Gastrocnemius medialis (tissue), 4 donors: ENCODE measurements at places on chromosomes 12 and 14. TPM values are rescaled to one million over a fixed set of nuclear protein-coding genes. Genes with fewer than 3 reads are reported as not detected.

The BICDL1 gene
- total RNA-seq, result 1.4 TPM

GRCh38 chr12:124613151-124613585, 45.8 kb upstream of the NCOR2 start:
- no peak for DNase-seq
- no peaks in the 10 kb centered on the region for H3K36me3 ChIP-seq
- H3K4me1 ChIP-seq, result no peaks in the 10 kb centered on the region
- no peak overlapping the region for H3K27ac ChIP-seq
- no peaks in the 10 kb centered on the region for H3K27me3 ChIP-seq

- H3K4me3 ChIP-seq, result no peak overlapping the region
- no peaks in the 10 kb centered on the region for H3K27me3 ChIP-seq
- no peak for DNase-seq
- no peaks in the 10 kb centered on the region for H3K4me1 ChIP-seq
- no peak overlapping the region for H3K27ac ChIP-seq
These were observed 74.6 kb upstream of the SFSWAP start for GRCh38 chr12:131636266-131636665.

DNA sequence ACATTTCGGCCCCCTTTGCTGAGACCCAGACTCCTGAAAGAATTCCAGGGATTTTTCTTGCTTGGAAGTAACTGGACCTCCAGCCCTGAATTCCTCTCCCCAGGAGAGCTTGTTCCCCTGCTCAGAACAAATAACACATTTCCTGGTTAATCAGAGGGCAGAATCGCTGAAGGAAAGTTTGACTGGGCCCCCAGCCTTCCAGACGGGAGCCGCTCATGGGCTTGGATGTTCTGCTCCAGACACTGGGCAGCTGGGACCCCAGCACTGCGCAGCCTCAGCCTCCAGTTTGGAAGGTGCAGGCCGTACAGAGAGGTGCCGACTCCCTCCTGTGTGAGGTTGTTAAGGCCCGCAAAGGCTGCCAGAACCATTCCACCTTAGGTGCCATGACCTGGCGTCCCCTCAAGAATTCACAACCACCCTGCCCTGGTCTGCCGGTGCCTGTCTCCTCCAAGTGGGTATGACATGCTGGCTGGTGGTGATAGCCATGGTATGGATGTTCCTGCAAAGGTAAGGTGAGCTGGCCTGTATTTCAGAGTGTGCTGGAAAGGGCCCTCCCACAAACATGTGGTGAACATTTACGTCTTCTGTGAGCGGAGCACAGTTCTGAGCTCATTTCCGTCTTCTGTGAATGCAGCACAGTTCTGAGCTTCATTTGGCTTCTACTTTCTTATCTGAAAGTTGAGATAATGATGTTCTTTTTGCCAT, 5.1 kb upstream of the LTBP2 start:
- peak overlapping the region; percentile 33 for H3K27ac ChIP-seq
- H3K27me3 ChIP-seq, result peaks cover 25% of the 10 kb centered on the region
- H3K36me3 ChIP-seq, result no peaks in the 10 kb centered on the region
- H3K4me1 ChIP-seq, result peaks cover 15% of the 10 kb centered on the region

DNA sequence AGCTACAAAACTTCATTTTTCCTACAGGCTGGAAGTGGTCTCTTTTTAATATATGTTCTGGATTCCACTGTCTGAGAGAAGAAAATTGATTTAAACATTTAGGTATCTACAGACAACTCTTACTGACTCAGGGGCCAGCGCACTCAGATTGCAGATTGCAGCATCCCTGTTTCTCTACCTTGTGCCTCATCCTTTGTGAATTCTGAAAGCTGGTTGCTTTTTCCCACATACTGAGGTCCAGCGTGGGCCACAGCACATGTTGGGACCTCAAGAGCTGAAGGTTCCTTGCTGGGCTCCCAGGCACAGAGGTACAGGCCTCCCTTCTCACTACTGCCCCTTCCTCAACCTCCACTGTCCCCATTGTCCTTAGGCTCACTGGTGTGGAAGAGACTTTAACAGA, 101.7 kb upstream of the CCDC175 start:
- DNase-seq, result no peak
- no peaks in the 10 kb centered on the region for H3K27me3 ChIP-seq
- H3K4me1 ChIP-seq, result no peaks in the 10 kb centered on the region
- H3K4me3 ChIP-seq, result no peak overlapping the region
- H3K36me3 ChIP-seq, result no peaks in the 10 kb centered on the region

GRCh38 chr14:103315351-103315911, 18.6 kb upstream of the EIF5 start:
- H3K4me3 ChIP-seq, result no peak overlapping the region
- no peaks in the 10 kb centered on the region for H3K27me3 ChIP-seq
- peak; percentile 57 for DNase-seq

DNA sequence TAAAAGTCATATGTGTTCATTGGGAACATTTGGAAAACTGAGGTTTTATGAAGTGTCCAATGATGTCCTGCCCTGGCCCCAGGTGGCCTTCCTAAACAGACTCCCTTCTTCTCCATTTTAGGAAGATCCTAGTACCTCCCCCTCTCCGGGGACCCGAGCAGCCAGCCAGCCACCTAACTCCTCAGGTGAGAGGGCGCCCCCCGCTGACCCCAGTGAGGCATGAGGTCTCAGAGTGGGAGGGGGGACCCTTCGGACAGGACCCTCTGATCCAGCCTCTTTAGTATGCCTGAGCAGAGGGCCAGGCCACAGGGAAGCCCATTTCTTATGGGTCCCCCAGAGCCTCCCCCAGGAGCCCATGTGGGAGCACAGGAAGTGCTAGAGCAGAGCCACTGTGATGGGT, 23.7 kb downstream of the DEGS2 start:
- H3K36me3 ChIP-seq, result no peaks in the 10 kb centered on the region
- H3K4me3 ChIP-seq, result no peak overlapping the region
- no peaks in the 10 kb centered on the region for H3K4me1 ChIP-seq

DNA sequence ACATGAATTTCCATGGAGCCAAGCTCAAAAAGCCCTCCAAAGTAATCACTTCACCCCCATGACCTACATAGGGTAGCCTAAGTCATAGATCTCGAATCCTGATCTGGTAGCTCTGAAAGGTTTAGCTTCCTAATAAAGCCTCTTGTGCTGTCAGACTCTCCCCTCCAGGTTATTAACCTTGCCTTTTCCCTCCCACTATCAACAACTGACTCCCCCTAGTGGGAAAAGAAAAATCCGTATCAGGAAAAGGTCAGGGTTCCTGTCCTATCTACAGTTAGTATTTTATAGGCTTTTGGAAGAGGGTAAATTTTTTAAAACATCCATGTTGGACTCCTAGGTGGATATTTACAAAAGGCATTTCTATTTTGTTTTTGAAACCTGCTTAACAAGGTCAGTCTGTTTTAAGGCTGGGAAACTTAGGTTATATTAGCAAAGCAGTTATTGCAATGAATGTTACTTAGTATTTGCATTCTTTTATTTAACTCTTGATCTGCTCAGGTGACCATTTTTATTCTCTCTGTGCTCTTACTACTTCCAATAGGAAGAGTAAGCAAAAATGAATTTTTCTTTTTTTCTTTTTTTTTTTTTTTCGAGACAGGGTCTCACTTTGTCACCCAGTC, 8.0 kb downstream of the YY1 start:
- no peak overlapping the region for H3K4me3 ChIP-seq
- H3K36me3 ChIP-seq, result no peaks in the 10 kb centered on the region
- H3K27me3 ChIP-seq, result no peaks in the 10 kb centered on the region
- peak overlapping the region; percentile 32 for H3K27ac ChIP-seq
- no peak for DNase-seq

DNA sequence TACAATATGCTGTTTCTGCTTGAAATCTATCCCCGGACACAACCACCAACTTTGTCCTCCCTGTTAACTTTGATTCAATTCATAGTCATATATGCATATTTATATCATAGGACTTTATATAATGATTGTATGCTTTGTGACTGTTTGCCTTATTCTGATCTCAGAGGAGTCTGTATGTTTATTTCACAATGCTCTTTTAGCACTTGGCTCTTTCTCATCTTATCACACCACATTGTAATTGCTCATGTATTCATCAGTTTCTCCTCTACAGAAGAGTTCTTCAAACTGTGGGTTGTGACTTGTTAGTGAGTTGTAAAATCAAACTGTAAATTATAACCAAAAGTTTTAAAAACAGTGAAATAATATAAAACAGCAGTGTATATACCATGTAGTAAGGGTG, 21.7 kb upstream of the PPM1A start:
- no peak overlapping the region for H3K27ac ChIP-seq
- no peaks in the 10 kb centered on the region for H3K27me3 ChIP-seq
- no peaks in the 10 kb centered on the region for H3K36me3 ChIP-seq
- peaks cover 11% of the 10 kb centered on the region for H3K4me1 ChIP-seq
- no peak for DNase-seq
- H3K4me3 ChIP-seq, result no peak overlapping the region

GRCh38 chr14:88551094-88551870, 3.5 kb downstream of the PTPN21 start:
- DNase-seq, result peak; percentile 77
- no peaks in the 10 kb centered on the region for H3K27me3 ChIP-seq
- H3K27ac ChIP-seq, result peak overlapping the region; percentile 83
- peak overlapping the region; percentile 82 for H3K4me3 ChIP-seq

DNA sequence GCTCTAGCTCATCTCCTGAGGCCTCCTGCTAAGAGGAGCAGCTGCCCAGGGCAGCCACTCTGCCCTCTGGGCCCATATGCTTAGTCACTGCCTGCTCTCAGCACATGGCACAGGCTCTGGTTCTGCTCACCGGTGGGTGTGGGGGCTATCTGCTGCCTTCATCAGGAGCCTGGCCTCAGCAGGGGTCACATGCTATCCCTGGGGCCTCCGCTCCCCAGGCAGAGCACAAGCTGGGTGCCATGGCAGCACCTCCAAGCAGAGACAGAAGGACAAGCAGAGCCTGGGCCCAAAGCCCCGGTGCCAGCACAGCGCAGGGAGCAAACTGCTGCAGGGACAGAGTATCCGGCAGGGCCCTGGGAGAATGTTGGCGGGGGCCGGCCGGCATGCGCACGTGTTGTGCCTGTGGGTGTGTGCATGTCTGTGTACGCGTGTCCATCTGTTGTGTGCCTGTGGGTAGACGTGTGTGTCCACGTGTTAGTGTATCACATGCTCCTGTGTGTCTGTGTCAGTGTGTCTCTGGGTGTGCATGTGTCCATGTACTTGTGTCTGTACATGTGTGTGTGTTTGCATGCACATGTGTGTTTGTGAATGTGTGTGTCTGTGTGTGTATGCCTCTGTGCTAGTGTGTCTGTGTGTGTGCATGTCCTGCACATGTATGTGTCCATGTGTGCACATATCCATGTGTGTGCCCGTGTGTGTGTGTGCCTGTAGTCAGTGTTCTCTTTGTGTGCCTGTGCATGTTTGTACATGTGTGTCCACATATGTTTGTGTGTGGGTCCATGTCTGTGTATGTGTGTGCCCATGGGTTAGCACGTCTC, 326.9 kb downstream of the TMEM121 start:
- no peak overlapping the region for H3K4me3 ChIP-seq
- no peak overlapping the region for H3K27ac ChIP-seq
- no peaks in the 10 kb centered on the region for H3K36me3 ChIP-seq
- DNase-seq, result no peak
- H3K4me1 ChIP-seq, result no peaks in the 10 kb centered on the region

DNA sequence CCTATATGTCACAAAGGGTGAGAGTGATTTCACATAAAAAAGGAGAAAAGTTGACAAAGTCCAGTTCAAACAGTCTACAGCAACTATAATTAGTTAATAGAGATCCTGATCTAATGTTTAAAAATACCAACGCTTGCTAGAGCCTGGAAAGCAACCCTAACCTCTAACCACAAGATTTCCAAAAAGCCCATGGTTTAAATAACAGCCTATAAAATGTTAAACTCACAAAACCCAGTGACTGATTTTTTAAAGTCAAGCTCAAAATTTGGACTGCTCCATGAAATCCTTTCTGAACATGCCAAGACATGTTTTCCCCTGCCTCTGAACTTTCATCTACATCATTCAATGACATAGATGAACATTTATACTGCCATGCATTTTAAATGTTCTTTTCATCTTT, 81.6 kb downstream of the PLEKHG7 start:
- no peaks in the 10 kb centered on the region for H3K36me3 ChIP-seq
- H3K4me1 ChIP-seq, result peaks cover 23% of the 10 kb centered on the region
- no peaks in the 10 kb centered on the region for H3K27me3 ChIP-seq
- H3K4me3 ChIP-seq, result no peak overlapping the region
- H3K27ac ChIP-seq, result no peak overlapping the region

DNA sequence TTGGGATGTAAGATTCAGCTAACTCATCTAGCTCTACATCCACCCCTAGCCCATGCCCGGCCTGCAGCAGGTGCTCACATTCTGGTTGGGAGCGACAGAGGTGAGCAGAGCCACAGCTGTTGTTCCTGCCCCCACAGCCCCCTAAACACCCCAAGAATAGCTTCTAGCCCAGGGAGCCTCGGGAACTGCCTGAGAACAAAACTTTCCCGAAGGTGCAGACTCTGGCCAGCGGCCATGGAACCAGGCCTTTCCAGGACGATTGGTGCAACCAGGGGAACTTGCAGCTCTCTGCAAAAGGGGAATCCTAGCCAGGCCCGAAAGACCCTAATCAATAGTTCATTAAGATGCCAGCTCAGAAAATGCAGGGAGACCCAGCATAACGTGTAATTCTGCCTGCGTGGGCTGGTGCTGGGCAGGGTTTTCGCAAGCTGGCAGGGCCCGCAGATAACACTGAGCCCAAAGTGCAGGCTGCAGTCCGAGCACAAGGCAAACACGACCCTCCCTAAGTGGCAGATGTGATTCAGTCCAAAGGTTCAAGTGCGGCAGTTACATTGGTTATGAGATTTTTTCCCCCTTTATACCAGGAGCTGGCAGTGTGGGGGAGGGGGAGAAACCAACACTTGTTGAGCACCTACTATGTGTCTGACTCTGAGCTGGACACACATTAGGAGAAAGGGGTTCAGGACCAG, 122.5 kb upstream of the MAP1LC3B2 start:
- H3K4me3 ChIP-seq, result no peak overlapping the region
- H3K4me1 ChIP-seq, result peaks cover 11% of the 10 kb centered on the region
- DNase-seq, result no peak
- no peaks in the 10 kb centered on the region for H3K36me3 ChIP-seq
- no peak overlapping the region for H3K27ac ChIP-seq

DNA sequence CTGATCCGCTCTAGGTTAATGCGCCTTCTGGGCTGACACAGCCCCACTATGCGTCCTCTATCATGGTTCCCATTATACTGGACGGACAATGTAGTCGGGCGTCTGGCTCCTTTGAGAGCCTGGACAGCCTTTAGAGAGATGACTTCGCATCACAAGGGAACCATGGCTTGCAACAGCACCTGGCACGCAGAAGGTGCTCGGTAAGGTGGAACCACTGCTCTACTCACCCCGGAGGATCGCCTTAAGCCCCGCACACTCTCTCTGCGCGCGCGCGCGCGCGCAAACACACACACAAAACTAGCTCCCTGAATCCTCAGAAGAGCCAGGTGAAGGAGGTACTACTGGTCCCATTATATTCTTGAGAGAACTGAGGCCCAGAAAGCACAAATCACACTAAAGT, 7.1 kb downstream of the MAP3K12 start:
- H3K27ac ChIP-seq, result peak overlapping the region; percentile 76
- DNase-seq, result no peak
- H3K4me3 ChIP-seq, result peak overlapping the region; percentile 83
- H3K4me1 ChIP-seq, result peaks cover 14% of the 10 kb centered on the region
